Activated naive CD8-positive, alpha-beta T cell treated with anti-CD3 and anti-CD28 coated beads for 36 hours (primary cell): ENCODE measurements at places on chromosomes 16 and 17. TPM values are rescaled to one million over a fixed set of nuclear protein-coding genes. Genes with fewer than 3 reads are reported as not detected.

Gene MSLN
- total RNA-seq: not detected

GRCh38 chr17:81558941-81559806 is 7.0 kb upstream of the FAAP100 start:
- DNase-seq: no peak

Gene NPIPB9
- 1.6 TPM for total RNA-seq

DNA sequence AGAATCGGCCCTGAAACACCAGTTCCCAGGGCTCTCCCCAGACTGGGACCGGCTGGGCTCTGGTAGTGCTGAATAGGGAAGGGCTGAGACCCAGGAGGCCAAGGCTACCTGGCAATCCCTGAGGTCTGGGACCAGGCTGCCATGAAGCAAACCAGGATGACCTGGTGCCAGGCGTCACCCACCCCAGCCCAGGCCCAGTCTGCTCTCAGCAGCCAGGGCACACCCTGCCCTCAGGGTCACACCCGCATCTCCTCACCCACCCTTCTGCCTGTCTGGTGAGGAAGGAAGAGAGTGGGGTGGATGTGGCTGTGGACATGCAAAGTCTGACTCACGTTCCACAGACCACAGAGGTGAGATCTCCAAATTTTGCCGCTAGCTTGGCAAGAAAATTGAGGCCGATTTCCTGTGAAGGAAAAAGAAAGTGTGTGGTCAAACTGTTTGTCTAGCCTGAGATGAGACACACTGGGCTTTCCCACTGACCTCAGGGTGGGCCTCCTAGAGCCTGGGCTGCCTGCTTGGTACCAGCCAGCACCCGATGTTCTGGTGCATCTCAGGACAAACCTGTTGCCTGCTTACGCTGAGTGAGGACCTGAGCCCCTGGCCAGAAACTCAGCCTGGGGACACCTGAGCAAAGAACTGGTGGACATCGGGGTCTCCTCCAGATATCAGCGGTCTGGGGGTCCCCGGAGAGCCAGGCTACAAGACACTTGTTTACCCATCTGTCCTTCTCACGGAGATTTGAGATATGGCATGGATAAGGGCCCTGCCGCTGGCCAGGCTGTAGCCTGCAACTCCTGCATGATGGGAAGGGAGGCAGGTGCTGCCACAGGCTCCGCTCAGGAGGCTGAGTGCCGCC is 6.3 kb upstream of the RAB37 start:
- peak; percentile 56 for DNase-seq

DNA sequence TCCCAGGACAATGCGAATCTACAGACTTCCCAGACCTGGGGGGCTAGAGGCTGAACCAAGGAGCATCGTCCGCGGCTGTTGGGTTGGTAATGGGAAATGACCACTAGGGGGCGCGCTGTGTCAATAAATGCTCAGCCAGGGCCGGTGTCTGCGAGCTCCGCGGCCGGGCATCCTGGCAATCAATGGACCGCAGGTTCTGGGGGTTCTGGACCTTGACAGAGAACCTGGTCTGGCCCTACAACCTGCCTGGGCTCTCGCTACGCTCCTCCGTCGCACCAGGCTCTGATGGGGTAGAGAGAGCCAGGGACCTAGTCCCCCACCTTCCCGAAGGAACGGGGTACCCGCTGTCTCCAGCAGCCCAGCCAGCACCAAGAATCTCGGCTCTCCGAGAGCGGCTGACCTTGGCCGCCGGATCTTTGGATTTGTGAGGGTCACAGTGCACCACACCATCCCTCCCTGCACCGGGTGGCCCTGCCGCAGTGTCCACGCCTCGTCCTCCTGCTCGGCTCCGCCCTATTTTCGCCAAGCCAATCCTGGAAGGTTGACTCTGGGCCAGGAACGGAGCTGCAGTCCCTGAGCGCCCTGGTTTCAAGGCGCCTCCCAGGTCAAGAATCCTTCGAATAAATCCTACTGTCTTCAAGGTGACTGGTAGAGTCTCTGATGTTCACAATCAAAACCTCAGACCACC is 20.4 kb upstream of the BEAN1 start:
- peak; percentile 83 for DNase-seq

DNA sequence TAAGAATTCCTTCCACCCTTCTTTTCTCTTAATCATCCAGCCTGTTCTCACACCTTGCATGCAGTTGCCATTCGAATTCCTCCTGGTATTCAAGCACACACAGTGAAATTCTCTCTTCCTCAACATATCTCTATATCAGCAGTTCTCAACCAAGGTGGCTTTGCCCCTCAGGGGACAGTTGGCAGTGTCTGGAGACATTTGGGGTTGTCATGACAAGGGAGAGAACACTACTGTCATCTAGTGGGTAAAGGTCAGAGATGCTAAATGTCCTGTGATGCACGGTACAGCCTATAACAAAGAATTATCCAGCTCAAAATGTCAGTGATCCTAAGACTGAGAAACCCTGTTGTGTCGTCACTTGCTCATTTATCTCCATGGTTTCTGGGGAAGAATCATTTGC is 94.8 kb upstream of the CPHXL start:
- DNase-seq: no peak

Gene GDPD1
- total RNA-seq: 1.7 TPM

- DNase-seq: no peak
These were observed 84.4 kb downstream of the RPGRIP1L start for GRCh38 chr16:53619235-53619634.

Gene EMP2
- not detected for total RNA-seq

Gene PRSS33
- total RNA-seq: 0.40 TPM

Gene PLEKHG4
- 30.8 TPM for total RNA-seq

DNA sequence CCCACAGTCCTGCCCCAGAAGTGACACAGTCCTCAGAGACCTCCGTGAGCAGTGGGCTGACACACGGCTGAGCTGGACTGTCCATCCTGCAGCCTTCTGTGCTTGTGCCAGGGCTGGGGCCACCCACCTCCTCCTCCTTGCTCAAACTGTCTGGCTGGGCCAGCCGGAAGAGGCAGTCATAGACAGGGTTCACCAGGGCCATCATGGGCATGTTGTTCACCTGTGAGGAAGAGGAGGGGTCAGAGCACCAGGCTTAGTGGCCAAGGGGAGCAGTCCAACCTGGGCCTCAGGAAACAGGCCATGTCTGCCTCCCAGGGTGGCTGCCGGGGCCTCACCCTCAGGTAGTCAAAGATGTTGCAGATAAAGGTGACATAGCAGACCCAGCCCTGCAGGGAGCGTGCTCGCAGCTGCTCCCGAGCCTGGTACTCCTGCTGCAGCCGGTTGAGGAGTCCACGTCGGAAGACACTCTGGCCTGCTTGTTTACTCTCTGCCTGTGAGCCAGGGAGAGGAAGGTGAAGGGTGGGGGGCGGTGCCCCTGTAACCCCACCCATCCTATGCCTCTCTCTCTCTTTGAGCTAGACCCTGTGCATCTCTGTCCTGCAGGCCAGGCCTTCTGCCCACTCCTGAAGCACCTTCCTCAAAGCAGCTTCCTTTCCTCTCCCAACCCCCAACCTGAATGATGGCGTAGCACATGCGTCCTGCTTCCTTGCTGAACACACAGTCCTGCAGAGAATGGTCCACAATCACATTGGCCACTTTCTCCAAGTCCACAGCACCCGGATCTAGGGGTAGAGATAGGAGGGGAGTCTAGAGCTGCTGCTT is 3.4 kb downstream of the MIF4GD start:
- no peak for DNase-seq

DNA sequence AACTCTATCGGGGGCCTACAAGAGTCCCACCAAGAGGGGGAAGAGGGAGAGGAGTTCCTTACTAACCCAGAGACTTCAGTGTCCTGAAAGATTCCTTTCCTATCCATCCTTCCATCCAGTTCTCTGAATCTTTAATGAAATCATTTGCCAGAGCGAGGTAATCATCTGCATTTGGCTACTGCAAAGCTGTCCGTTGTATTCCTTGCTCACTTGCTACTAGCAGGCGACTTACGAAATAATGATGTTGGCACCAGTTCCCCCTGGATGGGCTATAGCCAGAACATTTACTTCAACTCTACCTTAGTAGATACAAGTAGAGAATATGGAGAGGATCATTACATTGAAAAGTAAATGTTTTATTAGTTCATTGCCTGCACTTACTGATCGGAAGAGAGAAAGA is 70.0 kb downstream of the CDK12 start:
- DNase-seq: no peak

DNA sequence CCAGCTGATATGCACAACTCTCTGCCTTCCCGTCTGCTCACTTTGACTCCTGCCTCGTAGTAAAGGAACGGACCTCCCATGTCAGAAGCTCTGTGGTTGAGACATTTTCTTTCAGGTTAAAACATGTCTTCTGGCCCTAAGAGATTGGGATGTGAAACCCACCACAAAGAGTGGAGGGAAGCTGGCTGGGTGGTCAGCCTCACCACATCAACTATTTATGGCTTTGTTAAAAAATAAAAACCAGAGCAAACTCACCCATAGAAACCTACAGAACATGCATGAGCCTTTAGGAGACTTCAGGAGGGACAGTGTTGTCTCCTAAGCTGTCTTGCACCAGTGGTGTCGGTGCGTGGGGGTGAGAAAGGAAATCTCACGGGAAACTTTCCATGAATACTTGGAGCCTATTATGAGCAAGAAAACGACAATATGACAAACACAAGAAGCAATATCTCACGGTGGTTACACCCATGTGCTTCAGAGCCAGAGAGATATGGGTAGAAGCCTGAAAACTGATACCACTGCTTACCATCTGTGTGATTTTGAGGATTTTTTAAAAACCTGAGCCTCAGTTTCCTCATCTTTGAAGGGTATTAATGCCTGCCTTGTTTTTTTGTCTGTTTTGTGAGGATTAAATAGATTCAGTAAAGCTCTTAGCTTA is 61.7 kb upstream of the XYLT1 start:
- DNase-seq: no peak

- no peak for DNase-seq
These were observed 7.8 kb downstream of the CSF3 start for GRCh38 chr17:40022961-40023541.

DNA sequence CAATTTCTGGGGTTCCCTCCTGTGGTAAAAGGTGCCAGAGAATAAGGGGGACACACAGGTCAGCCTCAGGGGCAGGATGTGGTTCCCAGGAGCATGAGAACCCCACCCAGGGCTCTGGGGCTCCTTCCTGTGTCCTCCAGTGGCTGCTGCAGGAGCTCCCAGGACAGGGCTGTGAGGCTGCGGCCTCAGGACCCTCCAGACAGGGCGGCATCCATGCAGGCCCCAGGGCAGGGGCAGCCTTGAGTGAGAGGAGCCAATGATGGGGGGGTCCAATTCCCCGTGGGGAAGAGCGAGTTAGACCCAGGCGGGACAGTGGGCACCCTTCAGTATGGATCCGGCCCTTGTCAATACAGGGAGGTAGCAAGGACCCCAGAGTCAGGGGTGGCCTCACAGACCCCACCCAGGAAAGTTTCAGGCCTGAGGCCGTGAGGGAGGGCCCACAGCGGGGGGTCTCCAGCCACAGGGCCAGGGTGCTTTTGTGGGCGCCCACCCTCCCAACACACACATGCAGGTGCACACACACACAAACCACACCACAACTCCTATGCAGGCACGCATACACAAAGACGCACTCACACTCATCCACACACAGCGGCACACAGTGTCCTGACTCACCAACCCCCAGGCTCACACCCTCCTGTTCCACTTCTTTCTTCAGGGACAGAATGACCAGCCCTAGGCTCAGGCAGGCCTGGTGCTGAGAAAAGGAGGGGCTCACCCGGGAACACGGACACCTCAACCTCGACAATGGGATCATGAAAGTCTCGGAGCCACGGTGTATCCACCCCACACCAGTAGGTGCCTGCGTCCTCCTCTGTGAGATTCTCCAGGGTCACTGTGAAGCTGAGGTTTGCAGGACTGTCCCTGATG is 1.8 kb downstream of the CD300C start:
- no peak for DNase-seq

- peak; percentile 73 for DNase-seq
These were observed 10.3 kb downstream of the HIC1 start for GRCh38 chr17:2064980-2065785.

DNA sequence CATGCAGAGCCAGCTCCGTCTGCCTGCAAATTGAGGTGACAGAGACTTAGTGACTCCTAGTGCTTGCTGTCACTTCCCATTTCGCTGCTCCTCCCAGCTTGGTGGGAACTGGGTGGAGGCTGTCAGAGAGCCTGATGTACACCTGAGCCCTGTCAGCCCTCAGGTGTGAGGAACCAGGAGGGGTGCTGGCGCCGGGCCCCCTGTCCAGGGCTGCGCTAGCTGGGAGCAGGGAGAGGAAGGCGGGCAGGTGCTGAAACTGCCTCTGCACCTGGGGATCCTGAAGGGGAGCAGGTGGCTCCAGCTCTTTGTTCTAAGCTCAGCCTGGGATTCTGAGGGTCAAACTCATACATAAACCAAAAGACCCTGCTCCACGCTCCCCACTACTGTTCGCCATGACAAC is 10.8 kb upstream of the WSCD1 start:
- DNase-seq: no peak

DNA sequence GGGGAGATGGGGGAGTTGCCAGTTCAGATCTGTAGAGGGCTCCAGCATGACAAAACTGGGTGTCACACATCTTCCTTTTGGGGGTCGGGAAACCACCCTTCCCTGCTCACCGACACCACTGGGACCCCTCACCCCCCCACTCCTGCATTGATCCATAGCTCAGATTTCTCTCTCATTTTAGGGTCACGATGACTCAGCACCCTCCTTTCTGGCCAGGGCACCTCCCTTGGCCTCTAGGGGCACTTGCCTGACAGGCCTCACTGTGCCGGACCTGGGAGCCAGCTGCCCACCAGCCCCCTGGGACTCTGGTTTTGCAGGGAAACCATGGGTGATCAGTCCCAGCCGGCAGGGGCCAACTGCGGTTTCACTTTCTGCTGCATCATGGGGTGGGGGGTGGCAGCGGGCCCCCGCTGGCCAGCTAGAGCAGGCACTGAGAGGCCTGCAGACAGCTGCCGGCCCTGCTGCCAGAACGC is 239.4 kb downstream of the MRTFB start:
- no peak for DNase-seq

GRCh38 chr16:11236461-11237254 is 19.3 kb downstream of the SOCS1 start:
- no peak for DNase-seq

DNA sequence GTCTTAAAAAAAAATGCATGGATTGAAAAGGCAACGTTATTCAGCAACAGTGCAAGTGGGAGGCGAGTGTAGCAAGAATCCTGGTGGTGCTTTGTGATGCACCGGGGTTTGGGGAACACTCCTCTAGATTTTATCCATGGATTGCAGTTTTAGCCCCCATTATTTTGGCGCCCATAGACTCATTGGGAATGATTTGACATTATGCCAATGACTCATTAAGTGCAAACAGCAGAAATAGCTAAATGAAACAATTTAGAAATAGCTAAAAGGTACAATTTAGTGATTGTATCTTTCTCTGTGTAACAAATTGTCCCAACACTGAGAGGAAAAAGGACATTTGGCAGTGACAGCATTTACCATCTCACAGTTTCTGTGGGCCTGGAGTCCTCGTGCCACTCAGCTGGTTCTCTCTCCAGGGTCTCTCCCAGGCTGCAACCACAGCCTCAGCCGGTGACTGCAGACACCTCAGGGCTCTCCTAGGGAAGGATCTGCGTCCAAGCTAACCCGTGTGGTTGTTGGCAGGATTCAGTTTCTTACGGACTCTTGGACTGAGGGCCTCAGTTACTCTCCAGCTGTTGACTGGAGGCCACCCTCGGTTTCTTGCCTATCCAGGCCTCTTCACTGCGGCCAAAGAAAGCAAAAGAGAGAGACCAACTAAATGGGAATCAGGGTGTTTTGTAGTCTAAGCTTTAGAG is 398.7 kb downstream of the SNX29 start:
- DNase-seq: no peak

- DNase-seq: no peak
These were observed 60.0 kb downstream of the USP22 start for GRCh38 chr17:20982589-20983358.

- peak; percentile 55 for DNase-seq
These were observed 596 bp downstream of the MSL1 start for GRCh38 chr17:40122136-40122998.

GRCh38 chr16:77739559-77739892 is 17.2 kb downstream of the NUDT7 start:
- no peak for DNase-seq

- no peak for DNase-seq
These were observed 20.4 kb upstream of the SCIMP start for GRCh38 chr17:5254903-5255521.
